Dermis microvascular lymphatic vessel endothelial cell (primary cell): ENCODE measurements at places on chromosomes 3 and 15. TPM values are rescaled to one million over a fixed set of nuclear protein-coding genes. Genes with fewer than 3 reads are reported as not detected.

The WNT7A gene
- not detected in 2 replicates for total RNA-seq

The AADACL2 gene
- not detected in 2 replicates for total RNA-seq

The SLC24A5 gene
- not detected in 2 replicates for total RNA-seq

The ILDR1 gene
- total RNA-seq, result not detected in 2 replicates

The NGLY1 gene
- total RNA-seq, result 22.3 and 26.6 TPM in 2 replicates

The COL6A6 gene
- not detected in 2 replicates for total RNA-seq

The SLC9A9 gene
- 3.9 and 12.3 TPM in 2 replicates for total RNA-seq

The DNAH1 gene
- 1.0 and 2.8 TPM in 2 replicates for total RNA-seq

The SERF2 gene
- total RNA-seq, result 228 and 384 TPM in 2 replicates

The PRSS50 gene
- not detected in 2 replicates for total RNA-seq

The C3orf49 gene
- total RNA-seq, result not detected in 2 replicates

The SUSD5 gene
- total RNA-seq, result 0.63 and 1.7 TPM in 2 replicates

GRCh38 chr3:66418475-66418931, 82.3 kb downstream of the LRIG1 start:
- no peak for DNase-seq

GRCh38 chr15:88480981-88481380, 13.5 kb downstream of the MRPS11 start:
- DNase-seq, result no peak

- DNase-seq, result no peak
Measured at GRCh38 chr3:39158148-39158715, 4.8 kb upstream of the CSRNP1 start.

DNA sequence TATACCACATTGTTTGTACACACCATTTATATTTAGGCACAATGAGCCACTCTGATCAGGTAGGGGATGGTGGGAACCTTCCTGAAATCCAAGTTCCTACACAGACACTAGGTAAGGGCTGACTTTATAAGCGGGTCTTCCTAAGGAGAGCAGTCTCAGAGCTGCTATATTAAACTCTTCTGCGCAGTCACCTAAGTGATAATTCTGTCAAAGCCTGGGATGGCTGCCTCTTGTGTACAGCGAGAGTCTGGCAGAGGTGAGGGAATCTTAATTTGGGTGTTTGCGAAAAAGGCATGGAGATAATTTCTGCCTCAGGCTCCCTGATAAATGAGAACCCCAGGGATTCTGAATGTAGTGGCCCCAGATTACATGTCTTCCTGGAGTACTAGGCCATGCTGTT, 113.1 kb downstream of the EDEM1 start:
- DNase-seq, result no peak

DNA sequence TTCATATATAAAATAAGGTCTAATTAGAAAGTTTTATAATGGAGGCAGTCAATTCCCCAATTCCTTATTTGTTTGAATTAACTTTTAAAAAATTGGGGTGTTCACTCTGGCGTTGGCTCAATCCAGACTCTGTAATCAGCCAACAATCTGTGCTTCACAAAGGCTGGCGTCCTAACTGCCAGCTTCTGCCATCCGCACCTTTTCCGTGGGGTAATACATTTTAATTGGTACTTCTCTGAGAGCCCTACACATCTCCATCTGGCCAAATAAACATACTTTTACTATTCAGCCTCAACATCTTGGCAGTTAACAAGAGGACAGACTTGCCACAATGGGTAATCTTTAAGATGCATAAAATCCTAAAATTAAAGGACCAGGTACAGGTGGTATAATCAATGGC, 125.2 kb upstream of the CCNL1 start:
- no peak for DNase-seq

- no peak for DNase-seq
Measured at GRCh38 chr15:60842694-60843093, 363.8 kb upstream of the ICE2 start.

DNA sequence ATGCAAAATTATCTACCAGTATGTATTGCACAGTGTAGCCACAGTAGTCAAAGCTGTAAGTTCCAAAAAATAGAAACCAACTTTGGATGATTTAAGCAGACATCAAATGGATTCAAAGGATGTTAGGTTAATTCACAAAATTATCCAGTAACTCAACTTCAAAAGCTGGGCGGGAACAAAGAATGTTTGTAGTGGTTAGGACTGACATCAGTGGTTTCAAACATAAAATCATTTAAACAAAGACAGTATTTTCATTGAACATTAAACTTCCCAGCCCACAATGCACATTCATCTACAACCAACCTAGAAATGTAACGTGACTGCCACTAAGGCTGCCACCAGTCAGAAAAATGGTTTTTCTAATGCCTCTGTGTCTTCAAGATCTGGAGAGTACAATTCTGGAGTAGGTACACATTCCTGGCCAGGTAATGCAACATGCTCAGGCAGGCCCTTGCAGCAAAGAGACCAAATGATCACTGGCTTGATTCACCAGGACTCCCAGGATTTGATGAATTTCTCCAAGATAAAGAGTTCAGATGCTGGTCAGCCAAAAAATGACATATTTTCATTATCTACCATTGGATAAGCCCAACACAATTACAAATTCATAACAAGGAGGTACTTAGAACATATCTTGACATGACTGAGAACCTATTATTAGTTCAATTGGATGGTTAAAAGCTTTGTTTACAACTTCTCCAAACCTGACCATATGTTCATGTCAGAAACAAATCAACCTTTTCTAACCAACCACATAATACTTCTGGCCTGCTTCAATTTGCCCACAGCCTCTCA, 189.8 kb upstream of the CNTN4 start:
- no peak for DNase-seq

GRCh38 chr3:45864760-45865519, 21.4 kb upstream of the CCR9 start:
- no peak for DNase-seq

DNA sequence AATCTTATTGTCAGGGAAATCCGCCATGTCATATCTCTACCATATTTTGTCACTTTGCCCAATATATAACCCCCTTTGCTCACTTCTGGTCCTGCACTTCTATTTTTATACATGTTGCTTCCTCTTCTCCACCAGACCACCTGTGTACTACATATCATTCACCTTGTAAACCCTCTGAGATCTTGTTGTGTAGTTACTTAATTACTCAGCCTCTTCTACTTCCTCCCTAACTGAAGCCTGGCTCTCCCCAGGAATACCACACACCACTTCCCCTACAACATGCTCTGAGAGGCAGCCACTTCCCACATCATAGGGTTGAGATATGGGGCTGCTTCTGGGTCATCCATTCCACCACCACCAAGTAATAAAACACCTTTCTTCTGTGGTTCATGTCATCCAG, 10.0 kb downstream of the HEXA start:
- DNase-seq, result no peak

GRCh38 chr3:30871720-30872119, 22.7 kb downstream of the GADL1 start:
- no peak for DNase-seq

DNA sequence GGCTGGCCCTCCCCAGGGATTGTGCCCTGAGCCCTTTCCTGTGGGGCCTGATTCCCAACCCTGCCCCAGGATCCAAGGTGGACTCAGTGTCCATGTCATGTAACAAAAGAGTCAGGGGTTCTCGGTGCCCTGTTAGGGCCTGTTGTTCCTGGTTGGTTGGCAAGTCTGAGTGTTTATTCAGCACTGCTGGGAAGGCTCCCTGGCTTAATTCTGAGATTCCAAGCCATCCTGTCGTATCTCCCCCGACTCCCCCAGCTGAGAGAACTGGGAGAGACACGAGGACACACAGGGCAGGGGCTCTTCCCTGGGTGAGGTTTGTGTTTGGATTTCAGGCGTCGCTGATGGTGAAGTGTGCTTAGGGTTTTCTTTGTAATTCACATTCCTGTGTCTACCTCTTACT, 78.3 kb downstream of the EEFSEC start:
- no peak for DNase-seq

DNA sequence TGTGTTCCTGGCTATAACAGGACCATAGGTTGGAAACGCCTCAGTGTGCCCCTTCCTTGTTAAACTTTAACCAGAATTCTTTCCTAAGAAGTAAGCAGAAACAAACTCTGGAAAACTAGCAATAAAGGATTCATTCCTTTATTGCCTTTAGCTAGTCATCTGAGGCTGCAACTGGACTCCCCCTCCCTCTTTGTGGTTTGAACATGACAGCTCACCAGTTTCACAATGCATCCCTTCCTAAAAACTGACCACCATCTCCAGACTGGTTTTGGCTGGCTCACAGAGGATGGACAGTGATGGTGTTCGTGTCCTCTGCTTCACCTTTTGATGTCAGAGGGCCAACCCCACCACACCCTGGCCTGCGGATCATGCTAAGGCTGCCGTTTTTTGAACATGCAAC, 27.9 kb upstream of the TGFBR2 start:
- DNase-seq, result no peak

DNA sequence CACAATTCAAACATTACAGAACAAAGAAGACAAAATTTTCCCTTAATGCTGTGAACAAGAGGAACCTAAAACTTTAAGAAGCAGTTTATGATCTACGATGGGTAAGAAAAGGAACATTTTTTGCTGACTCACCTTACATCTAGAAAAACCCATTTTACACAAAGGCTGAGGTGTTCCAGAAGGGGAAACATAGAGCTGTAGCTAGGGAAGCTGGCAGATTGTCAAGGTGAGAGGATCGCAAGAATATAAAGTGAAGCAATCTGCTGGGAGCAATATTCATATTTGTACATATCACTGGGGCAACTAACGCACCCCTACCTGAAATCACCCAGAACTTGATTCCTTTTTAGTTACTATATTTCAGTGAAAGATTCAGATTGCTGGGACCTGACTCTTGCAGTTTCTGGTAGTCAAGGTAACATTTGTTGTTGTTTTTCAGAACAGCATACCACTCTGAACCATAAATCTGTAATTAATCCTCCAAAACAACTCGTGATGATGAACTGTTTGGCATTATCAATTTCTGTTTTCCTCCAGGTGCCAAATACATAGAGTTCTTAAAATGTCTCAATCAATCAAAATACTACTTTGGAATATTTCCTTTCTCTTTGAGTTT, 184.1 kb upstream of the LRRC3B start:
- DNase-seq, result no peak

DNA sequence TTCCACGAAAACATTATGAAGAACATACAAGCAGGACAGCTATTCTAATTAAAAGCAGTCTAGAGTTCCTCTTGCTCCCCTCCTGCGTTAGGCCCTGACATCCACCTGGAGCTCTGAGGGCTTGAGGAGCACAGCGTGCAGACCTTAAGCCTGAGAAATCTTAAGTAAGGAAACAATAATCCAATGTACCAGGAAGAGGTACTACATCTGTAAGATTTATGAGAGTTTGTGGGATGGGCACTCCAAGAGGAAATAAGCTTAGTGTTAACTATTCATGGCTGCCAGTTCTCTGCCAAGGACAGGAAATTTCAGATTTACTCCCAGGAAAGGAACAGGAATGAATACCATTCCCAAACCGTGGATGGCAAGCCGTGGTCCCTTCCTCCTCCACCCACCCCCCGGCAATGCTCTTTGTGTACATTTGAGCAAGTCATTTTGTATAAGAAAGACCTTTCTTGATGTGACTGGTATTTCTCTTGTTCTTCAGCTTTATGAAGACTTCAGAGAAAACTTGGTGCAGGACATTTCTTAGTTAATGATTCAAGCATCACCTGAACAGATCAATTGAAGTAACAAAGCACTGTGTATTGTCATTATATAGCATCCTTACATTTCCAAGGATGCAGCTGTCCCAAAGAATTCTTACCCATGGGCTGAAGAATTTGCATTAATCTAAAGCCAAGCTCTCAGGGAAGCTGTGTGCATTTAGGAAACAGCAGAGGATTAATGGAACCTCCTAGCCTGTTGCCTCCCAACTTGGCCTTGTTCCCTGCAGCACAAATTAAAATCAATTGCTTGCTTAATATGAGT, 28.8 kb upstream of the VILL start:
- no peak for DNase-seq

GRCh38 chr3:39208463-39209055, 16.2 kb upstream of the XIRP1 start:
- DNase-seq, result peak; percentile 71

- DNase-seq, result peak; percentile 82
Measured at GRCh38 chr15:99928429-99928981, 195.3 kb upstream of the LYSMD4 start.

- no peak for DNase-seq
Measured at GRCh38 chr15:101185770-101186169, 66.1 kb downstream of the CHSY1 start.

- no peak for DNase-seq
Measured at GRCh38 chr3:180116658-180117057, 79.9 kb upstream of the PEX5L start.
